CD4-positive, alpha-beta T cell treated with Interferon alpha-2 for 1 hour (primary cell): ENCODE measurements at places on chromosomes 6 and 20.

DNA sequence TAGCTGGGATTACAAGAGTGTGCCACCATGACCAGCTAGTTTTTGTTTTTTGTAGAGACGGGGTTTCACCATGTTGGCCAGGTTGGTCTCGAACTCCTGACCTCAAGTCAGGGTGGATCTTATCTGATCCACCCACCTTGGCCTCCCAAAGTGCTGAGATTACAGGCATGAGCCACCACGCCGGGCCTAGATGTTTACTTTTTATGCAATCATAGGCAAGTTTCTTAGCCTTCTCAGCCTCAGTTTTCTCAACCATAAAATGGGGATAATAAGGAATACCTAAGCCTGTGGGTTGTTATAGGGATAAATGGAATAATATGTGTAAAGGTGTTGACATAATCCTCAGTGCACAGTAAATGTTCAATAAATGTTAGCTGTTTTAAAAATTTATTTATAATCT lies 9.8 kb downstream of the SPATS1 start:
- DNase-seq: no peak

DNA sequence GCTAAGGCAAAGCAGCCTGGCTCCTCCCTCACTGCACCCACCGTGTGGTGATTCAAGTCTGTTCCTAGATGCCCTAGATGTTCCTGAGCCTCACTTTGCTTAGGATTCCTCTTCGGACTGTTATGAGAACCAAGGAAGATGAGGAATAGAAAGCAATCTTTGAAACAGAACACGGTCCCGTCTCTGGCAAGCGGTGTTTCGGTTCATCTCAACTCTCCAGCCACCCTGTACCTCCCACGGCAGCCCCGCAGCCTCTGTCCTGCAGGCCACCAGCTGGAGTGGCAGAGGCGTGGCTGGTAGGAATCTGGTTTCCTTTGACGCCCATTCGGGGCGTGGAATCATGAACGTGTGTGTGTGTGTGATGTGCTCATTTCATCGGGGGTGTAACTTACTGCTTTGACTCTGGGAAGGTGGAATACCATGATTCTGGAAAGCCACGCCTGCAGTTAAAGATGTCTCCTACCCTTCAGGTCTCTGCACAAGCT lies 21.3 kb downstream of the PDE10A start:
- no peak for DNase-seq

DNA sequence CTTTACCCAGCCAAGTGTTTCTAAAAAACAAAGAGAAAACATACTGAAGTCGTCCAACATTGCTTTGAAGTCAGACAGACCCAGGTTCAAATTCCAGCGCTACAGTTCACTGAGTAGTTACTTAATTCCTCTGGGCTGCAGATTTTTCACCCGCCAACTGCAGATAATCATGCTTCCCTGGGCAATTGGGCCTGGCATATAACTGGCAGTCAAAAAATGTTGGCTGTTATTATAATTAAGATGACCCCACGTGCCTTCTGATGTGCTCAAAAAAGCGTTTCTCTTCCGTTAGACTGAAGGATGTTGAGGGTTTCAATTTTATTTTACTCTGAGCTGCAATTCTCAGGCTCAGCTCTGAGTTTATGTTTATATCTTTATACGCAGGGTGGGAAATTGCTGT lies 156.1 kb upstream of the CITED2 start:
- DNase-seq: no peak

DNA sequence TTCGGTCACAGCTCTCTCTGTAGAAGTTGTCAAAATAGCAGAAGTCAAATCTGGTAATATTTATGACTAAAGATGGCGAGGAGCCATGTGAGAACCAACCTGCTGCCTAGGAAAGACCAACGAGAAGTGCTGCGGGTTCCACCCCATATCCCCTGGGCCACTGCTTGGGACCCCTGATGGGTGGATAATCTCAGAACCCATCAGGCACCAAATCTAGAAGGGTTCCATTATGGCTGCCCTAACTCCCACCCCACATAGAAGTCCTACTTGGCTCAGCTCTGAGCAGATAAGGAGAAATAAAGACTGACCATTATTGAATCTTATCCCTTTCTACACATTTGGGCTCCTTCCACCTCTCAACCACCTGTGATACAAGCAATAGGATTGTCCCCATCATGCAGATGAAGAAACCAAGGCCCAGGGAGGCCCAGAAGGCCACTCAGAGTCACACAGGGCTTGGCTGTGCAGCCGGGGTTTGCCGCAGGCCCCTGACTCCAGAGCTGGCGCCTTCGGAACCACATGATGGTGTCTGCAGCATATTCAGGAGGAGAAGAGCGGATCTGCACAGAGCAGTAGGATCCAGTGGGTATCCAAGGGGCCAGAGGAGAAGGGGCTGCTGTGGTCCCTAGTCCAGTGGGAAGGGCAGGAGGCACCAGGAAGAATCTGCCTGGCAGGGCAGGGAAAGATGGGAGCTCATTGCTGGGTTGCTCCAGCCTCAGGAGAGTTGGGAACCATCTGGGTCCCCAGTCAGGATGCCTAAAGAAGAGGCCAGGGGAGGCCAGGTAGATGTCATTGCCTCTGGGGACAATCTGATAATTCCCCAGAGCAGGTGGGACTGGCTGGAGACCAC lies 9.6 kb upstream of the PCMTD2 start:
- no peak for DNase-seq

DNA sequence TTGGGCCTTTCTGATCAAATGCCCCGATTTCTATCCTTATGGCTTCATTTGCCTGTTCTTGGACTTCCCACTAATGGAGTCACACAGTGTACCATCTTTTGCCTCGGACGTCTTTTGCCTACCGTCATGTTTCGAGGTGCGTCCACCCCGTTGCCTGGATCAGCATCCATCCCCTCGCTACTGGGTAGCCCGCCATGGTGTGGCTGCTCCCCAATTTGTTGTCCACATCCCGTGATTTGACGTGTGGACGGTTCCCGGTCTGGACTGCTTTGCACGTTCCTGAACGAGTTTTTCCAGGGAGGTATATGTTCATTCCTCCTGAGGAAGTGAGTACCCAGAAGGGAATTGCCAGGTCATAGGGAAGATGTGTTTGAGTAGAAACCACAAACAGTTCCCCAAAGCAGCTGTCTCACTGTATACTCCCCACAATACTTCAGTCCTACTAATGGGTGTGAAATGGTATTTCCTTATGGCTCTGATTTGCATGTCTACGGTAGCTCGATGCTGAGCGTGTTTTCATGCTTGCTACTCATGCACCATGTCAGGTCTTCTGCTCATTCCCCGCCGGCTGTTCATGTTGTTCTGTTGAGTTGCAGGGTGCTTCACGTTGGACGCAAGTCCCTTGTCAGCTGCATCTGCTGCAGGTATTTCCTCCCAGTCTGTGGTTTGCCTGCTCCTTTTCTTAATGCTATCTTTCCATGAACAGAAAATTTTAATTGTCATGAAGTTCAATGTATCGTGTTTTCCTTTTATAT lies 86.8 kb upstream of the AFDN start:
- DNase-seq: no peak

GRCh38 chr6:135141728-135142127 lies 39.4 kb upstream of the MYB start:
- no peak for DNase-seq
